ENCODE measurements at places on chromosomes 12 and 14.

DNA sequence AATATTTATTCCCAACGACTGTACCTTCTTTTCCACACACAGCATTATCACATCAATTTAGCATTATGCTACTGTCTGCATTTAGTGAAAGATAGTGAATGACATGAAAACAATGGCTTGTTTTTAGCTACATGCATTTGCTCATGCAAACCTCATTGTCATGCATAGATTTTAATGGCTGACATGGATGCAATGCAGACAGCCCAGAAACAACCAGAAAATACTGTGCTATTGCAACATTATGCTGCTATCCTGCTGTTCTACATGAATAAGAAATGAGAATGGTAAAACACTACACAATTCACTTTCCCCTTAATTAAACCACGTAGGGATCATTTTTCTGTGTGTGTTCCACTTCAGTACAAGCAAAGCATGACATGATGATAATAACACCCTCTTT is 90.8 kb downstream of the LIN7A start:
- DNase-seq = no peak

GRCh38 chr12:92139634-92140150 is 6.0 kb downstream of the BTG1 start:
- peak; percentile 37 for DNase-seq

DNA sequence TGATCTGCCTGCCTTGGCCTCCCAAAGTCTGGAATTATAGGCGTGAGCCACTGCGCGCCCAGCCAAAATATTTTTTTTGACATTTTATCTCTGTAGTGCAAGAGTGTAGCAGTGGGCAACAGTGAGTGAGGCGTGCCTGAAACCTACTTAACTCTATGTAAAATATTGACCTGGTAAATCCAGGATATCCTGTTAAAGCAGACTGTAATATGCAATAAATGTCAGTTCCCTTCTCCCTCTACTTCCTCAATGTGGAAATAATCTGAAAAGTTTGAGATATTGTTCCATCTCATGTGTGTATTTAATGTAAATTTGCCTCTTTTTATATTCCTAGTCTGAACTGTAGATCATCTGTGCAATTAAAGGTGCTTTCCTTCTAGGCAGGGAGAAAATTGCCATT is 9.5 kb upstream of the CDK17 start:
- no peak for DNase-seq

DNA sequence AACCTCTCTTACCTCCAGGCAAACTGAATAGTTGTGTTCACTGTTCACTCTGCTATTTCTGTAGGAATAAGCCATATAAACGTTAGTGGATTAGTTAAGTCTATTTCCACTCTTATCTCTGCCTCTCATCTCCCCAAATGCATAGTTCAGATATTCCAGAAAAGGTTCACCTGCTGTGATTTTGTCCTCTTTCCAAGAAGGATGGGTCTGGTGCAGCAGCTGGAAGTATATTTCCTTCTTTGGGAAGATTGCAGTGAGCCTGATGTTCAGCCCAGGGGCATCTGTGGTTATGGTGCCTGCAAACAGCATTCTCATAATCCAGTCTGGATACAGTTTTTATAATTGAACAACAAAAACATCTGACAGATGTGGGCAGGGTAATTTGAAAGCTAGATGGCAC is 97.7 kb downstream of the TPH2 start:
- no peak for DNase-seq

DNA sequence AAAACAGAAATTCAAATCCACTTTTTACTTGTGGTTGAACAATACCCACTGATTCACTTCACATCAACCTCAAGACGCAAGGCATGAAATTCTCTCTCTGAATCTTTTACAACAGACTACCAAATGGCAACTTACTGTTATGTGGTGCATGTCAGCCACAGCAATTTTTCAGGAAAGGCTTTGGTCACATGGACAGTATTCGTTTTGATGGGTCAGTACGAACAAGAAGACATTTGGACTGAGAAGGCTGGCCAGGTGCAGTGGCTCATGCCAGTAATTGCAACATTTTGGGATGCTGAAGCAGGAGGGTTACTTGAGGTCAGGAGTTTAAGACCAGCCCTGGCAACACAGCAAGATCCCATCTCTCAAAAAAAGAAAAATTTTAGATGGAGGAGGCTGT is 144.0 kb downstream of the SEC23A start:
- no peak for DNase-seq

DNA sequence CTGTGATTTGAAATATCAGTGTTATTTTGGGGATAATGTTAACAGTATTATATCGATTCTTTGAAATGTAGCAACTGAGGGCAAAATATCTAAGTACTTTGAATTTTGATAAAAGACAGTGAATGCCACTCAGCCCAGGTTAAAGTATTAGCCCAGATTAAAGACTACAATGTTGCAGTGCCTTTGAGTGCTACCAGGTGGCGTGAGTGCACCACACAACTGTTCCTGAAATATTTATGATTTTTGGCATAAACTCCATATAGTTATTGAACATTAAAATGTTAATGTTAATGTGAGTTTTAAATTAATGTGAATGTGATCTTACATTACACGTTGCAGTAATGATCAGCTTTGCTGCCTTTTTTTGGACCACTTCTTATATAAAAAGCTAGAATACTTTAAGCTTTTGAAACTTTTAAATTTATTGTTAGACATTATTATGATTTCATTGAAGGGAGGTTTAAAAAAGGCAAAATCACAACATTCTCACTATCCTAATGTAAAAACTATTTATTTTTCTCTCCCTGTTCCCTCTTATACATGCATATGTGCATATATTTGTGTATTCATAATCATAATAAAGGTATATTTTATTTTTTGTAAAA is 22.5 kb downstream of the MRPS35 start:
- peak; percentile 66 for DNase-seq

- DNase-seq = no peak
Measured at GRCh38 chr14:47660158-47660557, 15.2 kb downstream of the MDGA2 start.

DNA sequence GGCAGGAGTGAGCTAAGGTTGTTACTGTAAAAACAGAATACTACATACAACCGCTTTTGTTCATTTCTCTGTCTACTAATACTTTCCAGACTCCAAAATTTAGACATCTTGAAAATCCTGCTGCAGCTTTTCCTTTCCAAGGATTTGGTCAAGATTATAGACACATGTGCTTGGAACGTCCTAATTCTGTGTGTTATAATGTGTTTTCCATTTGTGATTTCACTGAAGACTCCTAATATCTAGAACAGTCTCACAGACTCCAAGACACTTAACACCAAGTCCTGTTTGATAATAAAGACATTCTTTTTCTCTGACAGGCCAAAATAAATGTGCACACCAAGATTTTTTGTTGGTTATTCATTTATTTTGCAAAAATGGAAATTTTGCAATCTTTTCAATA is 41.8 kb upstream of the TMTC2 start:
- no peak for DNase-seq

- DNase-seq = peak; percentile 88
Measured at GRCh38 chr12:24838531-24838950, 110.4 kb downstream of the BCAT1 start.

DNA sequence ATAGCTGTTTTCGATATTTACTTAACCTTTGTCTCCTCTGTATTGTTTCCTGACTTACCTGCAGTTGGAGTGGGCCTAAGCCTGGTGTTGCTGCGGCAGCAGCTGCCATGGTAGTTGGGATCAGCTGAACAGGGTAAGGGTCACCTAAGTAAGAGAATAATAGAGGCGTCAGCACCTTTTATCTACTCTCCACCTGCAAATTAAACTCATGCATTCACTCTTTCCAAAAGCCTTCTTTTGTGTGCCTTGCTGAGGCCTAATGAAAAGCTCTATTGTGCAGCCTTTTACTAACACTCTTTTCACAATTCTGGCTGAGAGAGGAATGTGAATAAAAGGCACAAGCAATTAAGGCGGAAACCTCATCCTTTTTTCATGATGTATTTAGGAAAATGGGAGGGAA is 308.7 kb downstream of the SOX5 start:
- no peak for DNase-seq

All from GM23248 (cell line).